Left ventricle myocardium superior (tissue), 1 donor: ENCODE measurements at places on chromosomes 16 and 17. TPM values are rescaled to one million over a fixed set of nuclear protein-coding genes. Genes with fewer than 3 reads are reported as not detected.

NPIPA8 gene
- total RNA-seq, result not detected

PIK3R5 gene
- 2.5 TPM for total RNA-seq

SPATA32 gene
- total RNA-seq, result not detected

SRL gene
- total RNA-seq, result 426 TPM

TM4SF5 gene
- total RNA-seq, result not detected

USH1G gene
- total RNA-seq, result not detected

FAM234A gene
- total RNA-seq, result 143 TPM
